Naive thymus-derived CD8-positive, alpha-beta T cell (primary cell): ENCODE measurements at places on chromosomes 3 and 15. TPM values are rescaled to one million over a fixed set of nuclear protein-coding genes. Genes with fewer than 3 reads are reported as not detected.
A peak's percentile ranks its signal among the peaks of the same experiment; 100 is the strongest.

Gene FBXO40
- not detected for total RNA-seq

Gene KBTBD13
- total RNA-seq: not detected

Gene TM4SF4
- not detected for total RNA-seq

Gene PATL2
- 69.9 TPM for total RNA-seq

Gene SI
- total RNA-seq: not detected

Gene DET1
- 10.2 TPM for total RNA-seq

- DNase-seq: peak; percentile 80
Measured at GRCh38 chr15:43776718-43777266, at the start of gene ELL3. ELL3 (minus strand) TSS chr15:43776966; CDS start chr15:43776901, 65 bp downstream.

DNA sequence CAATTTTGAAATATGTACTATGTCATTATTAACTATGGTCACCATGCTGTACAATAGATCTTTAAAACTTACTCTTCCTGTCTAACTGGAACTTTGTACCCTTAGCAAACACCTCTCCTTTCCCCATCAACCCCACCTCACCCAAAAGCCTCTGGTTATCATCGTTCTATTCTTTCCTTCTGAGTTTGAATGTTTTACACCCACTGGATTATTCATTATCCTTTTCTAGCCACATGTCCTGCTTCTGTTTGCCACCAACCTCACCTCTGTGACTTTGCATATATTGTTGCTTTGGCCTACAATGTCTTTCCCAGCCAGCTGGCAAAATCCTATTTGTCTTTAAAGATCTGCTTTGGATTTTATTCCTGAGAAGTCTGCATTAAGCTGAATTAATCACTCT is 102.6 kb upstream of the TSPAN3 start:
- no peak for DNase-seq

GRCh38 chr3:195260280-195260905 is 10.6 kb downstream of the XXYLT1 start:
- no peak for DNase-seq

- no peak for DNase-seq
Measured at GRCh38 chr3:103906304-103906703, 1460.4 kb upstream of the ALCAM start.

DNA sequence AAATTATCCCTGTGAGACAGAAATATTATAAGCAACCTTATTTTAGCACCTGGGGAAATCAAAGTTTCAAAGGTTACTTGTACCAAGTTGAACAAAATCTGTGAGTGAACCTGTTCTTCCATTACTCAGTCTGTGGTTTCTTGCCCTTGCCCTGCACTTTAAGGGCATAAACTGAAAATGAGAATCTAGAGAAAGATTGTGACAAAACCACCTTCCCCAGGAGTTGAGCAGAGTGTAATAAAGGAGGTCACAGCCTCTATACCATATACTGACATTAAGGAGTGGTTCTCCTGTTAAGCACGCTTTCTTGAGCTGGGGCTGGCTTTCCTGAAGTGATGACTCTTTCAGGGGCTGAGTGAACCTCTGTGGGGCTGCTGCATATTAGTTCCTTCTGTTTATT is 143.4 kb downstream of the PDCD6IP start:
- DNase-seq: no peak

- DNase-seq: no peak
Measured at GRCh38 chr3:28745916-28746617, 397.4 kb upstream of the AZI2 start.

DNA sequence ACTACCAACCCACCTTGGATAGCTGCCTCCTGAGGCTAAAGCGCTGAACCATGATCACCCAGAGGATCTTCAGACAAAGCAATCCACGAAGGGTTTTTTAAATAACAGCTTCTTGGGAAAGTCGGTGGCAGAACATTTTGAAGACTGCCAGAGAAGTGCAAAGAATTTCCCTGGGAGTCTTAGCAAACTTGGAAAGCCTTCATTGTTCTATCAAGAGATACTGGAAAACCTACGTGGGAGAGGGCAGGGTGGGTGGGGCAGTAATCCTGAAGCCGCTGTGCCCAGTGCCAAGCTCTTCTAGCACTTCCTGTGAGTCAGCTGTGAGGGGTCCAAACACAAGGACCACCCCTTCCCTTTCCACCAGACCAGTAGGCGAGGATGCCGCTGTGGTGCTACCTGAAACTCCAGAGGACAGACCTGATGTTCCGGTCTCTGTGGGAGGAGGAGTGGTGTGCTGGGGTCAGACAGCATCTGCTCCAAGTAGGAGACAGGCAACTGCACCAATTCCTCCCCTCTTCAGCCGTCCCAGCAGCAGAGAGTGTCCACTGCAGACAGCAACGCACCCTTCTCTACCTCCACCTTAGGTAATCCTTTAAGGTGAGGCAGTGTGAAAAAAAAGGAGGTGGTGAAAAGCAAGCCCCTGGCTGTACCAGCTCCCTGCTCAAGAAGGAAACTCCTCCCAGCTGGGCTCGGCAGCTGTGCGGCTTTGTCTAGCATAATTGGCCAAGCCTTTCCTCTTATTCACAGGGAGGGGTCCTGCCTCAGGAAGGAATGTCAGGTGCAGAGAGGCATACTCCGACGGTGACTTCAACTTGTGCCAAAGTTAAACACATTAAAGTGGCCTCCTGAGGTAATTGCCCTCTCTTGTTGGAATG is 99.0 kb downstream of the TMCC1 start:
- no peak for DNase-seq

DNA sequence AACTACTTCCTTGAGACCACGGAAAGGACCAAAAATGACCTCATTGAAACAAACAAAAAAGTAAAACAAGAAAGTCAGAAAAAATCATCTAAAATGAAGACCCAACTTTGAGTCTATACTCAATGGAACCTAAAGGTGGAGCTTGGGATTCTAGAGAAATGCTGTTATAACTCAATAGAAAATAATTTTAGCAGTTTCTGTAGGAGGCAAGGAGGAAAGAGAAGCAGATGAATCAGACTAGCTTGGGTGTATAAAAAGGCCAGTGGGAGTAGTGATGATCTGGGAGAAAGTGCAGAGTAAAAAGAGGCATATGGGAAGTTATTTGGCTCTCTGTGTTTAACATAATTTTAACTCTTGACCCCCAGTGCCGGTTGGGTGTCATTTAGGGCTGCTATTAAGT is 94.4 kb downstream of the TMCO5A start:
- DNase-seq: no peak

GRCh38 chr3:176780766-176781165 is 416.5 kb downstream of the TBL1XR1 start:
- no peak for DNase-seq

- no peak for DNase-seq
Measured at GRCh38 chr3:149894205-149894604, 76.5 kb downstream of the PFN2 start.

DNA sequence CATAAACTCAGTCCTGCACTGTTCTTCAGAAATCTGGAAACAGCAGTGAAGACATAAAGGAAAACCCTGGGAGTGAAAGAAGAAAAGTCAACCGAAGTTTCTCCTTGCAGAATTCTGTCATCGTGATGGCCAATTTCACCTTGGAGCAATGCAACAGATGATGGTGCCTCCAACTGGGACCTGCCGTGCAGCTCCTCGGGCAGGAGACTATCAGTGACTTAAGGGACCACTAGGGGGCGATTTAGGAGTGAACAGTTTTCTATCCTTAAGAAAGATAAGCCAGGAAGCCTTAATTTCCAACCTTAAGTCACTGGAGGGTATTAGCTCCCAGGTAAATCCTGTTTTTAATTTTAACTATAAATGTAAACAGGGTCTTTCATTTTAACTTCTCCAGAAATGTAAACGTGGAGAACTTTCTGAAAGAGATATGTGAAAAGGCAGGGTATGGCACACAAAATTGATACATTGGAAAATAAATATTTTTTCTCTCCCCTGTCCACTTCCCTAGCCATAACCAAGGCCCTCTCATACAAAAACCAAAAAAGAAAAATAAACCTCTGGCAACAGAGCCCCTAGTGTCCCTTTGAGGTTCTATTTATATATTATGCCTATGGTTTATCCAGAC is 116.3 kb downstream of the PDZRN3 start:
- peak; percentile 16 for DNase-seq

- no peak for DNase-seq
Measured at GRCh38 chr3:73394240-73394639, 230.5 kb downstream of the PDZRN3 start.

DNA sequence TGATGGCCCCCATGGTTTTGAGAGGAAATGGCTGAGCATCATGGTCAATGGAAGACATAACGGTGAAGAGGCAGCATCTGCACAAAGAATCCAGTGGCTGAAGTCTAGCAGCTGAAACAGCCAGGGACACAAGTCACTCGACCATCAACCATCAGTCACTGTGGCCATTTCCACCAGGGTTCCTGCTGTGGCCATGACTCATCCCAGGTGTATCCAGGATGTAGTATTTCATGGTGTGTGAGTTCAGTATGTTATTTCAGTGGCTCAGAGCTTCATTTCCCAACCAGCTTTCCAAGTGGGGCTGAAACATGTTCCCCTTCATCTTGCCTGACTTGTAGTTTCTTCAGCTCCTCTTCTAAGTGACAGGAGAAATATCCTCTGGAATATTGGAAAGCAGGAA is 47.8 kb upstream of the WNT5A start:
- no peak for DNase-seq

DNA sequence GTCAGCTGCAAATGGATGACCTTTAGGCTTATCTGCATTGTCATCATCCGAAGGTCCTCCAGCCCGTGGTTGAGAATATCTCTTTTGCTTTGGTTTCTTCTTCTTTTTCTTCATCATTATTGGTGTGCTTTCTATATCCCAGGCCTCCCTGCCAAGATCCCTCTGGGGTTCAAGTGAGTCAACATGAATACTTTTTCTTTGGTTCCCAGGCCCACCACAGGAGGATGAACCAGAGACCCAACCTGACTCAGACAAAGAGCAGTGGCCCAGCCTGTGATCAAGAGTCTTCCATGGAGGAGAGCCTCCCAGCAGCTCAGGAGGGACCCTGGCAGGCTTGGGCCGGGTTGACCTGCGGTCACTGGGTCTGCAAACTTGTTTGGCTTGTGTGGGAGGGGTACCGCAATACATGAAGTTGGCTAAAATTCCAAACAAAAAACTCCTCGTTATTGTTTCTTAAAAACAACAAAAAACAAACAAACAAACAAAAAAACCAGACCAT is 104.2 kb downstream of the MAP4 start:
- DNase-seq: no peak
